ENCODE measurements at places on chromosomes 16 and 17.

GRCh38 chr16:70674221-70675014 lies 11.4 kb downstream of the MTSS2 start:
- DNase-seq = no peak

DNA sequence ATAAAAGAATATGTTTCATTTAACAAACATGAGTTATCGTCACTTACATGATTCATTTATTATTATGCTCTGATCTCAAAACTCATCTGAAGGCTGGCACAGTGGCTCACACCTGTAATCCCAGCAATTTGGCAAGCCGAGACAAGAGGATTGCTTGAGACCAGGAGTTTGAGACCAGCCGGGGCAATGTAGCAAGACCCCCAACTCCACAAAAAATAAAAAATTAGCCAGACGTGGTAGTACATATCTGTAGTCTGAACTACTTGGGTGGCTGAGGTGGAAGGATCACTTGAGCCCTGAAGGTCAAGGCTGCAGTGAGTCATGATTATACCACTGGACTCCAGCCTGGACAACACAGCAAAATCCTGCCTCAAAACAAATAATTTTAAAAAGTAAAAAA lies 16.0 kb downstream of the APPBP2 start:
- no peak for DNase-seq

- DNase-seq = no peak
Observed at GRCh38 chr16:4556112-4556511, at the start of gene C16orf96. Gene C16orf96 (plus strand): TSS chr16:4556340. CDS start chr16:4556490, 150 bp downstream.

GRCh38 chr16:84357191-84357651 lies 11.1 kb upstream of the ATP2C2 start:
- DNase-seq = no peak

DNA sequence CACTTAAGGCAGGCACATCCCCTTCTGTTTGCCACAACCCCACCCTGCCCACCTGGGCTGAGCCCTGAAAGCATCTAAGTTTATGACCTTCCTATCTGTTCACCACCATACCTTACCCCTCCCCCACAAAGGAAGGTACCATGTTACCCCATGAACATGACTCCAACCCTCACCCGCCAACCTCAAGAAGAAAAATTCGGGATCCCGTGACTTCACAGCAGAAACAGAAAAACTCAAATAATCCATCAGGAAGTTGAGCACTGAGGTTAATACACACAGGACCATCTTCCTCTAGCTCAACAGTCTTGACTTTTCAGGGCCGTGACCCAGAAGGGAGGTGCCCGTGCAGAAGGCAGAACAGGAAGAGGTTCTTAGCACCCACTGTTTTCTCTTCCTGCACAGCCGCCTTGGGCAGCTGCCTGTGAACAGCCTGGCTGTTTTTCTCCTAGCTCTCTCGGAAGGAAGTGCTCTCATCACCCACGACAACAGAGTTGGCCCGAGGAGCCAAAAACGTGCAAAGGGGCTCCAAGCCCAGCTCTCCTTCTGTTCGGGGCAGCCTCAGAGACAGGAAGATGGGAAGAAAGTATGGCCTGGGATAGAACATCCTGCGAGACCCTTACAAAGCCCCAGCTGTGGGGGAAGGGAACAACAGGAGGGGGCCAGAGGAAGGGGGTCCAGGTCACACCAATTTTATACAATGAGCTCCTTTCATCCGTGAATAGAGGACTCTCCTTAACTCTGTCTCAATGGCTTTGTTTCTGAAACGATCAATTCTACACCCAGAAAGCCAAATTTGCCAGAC lies 101.1 kb downstream of the XYLT1 start:
- DNase-seq = no peak

- no peak for DNase-seq
Observed at GRCh38 chr16:4960579-4960978, 2.4 kb downstream of the SEC14L5 start.

All from dermis microvascular lymphatic vessel endothelial cell (primary cell).